NB4 (cell line): ENCODE measurements at places on chromosomes 12 and 14.
A peak's percentile ranks its signal among the peaks of the same experiment; 100 is the strongest.

- DNase-seq, result peak; percentile 25
These were observed 39.4 kb downstream of the HNRNPC start for GRCh38 chr14:21229821-21230220.

DNA sequence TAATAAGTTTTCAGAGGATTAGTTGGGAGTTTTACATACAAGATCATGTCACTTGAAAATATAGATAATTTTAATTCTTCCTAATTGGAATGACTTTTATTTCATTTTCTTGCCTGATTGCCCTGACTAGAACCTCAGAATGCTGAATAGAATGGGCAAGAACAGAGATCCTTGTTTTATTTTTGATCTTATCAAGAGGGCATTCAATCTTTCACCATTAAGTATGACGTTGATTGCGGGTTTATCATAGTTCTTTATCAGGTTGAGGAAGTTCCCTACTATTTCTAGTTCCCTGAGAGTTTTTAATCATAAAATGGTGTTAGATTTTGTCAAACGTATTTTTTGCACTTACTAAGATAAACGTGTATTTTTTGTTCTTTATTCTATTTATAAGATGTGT is 124.3 kb downstream of the DICER1 start:
- no peak for DNase-seq

DNA sequence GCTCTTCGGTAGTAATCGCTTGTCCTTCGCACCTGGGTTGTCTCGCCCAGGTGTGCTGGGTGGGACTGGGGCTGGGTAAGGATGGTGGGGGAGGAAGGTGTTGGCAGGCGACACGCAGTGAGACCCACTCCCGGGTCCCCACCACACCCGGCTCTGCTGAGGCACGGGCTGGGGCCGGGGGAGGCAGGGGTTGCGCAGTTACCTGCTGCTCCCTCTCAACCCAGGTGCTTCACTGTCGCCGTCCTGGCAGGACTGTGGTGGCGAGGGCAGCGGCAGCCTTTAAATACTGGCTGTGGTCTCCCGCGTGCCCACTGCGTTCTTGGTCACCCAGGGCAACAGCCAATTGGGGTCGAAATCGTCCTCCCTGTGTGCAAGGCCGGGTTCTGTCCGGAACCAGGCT is at the start of gene CCER1:
CCER1 (minus strand) TSS at position 256 of the 400 bp plus-strand sequence. CDS start 434 bp downstream, outside the sequence.
- no peak for DNase-seq

GRCh38 chr14:61452452-61452851 is 131.1 kb downstream of the PRKCH start:
- DNase-seq, result no peak

DNA sequence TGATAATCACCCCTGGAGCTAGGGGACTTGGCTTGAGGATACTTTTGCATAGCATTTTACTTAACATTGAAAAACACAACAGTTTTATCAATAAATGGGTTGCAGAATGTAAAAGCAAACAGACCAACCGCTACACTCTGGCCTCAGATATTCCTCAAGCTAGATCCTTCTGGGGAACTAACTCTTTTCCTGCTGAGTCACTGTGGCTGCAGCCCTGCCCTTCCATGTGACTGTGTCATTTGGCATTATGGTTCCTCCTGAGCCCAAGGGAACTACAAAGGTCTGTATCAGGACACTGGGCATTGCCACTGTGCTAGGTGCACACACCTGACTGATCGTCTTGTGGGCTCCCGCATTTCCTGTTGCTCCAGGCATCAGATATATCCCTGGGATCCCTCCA is 56.6 kb downstream of the TTC9 start:
- DNase-seq, result peak; percentile 69

DNA sequence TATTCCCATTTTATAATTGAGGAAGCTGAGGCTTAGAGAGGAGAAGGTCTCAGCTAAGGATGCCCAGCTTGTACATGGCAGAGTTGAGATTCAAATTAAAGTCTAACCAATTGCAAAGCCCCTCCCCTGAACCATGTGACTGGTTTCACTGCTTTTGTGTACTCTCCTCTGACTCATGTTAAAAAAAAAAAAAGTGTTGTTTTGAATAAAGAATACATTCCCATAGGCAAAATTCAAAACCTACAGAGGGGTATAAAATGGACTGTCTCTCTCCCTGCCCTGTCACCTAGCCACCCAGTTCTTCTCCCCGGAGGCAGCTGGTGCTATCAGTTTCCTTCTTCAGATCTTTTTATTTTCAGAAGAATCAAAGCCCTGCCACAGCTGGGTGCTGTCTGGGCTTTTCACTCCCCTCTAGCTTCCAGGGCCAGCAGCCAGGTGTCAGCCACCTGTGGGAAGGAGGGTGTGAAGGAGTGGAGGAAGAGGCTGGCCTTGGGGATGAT is 5.4 kb downstream of the PSMD9 start:
- DNase-seq, result no peak

DNA sequence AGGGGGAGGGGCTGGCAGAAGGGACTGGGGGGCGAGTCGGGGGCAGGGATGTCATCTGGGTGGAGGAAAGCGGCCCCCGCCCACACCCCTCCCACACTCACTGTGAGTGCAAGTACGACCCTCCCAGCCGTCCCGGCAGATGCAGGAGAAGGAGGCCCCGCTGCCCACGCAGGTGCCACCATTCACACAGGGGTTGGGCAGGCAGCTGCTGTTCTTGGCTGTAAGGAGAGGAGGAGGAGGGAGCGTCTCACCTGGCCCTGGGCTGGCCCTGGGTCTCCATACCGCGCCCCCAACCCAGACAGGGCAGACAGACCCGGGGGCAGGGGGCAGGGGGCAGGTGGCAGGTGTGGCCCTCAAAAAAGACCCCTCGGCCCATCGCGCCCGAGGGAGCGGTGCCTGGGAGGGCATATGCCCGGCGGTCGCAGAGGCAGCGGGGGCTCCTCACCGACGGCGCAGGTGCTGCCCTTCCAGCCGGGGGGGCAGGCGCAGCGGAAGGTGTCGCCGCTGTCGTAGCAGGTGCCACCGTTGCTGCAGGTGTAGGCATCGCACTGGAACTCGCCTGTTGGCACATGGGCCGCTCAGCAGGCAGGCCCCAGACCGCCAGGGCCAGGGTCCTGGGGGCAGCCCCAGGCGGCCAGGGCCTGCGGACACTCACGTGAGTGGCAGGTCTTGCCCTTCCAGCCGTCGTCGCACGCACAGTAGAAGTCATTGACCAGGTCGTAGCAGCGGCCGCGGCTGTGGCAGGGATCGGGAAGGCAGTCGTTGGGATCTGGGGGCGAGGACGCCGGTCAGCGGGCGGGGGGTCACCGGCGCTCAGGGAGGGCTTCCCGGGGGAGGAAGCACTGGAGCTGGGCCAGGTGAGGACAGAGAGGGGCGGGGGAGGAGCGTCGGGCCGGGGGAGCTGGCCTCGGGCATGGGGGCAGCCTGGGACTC is 20.6 kb downstream of the JAG2 start:
- no peak for DNase-seq

DNA sequence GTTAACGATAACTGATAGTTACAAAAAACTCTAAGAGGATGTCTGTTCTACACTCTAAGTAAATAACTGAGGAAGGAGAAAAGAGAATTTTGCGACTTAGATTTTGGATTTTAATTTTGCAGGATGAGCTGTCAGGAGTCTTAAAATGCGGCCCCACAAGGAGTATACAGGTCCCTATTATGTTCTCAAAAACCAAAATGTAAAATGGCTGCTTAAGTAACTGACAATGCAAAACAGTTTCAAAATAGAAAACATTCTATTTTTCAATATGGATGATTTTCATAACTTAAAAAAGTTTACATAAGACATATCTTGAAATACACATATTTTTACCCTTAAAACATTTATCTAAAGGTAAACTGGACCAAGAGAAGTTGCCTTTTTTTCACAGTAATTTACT is 2.6 kb downstream of the CD69 start:
- DNase-seq, result no peak

GRCh38 chr12:94793191-94793595 is 142.8 kb upstream of the TMCC3 start:
- peak; percentile 69 for DNase-seq

GRCh38 chr12:49059045-49059298 is 1.6 kb downstream of the KMT2D start:
- DNase-seq, result no peak

GRCh38 chr14:73227812-73228781 is 9.2 kb upstream of the PAPLN start:
- DNase-seq, result peak; percentile 84

DNA sequence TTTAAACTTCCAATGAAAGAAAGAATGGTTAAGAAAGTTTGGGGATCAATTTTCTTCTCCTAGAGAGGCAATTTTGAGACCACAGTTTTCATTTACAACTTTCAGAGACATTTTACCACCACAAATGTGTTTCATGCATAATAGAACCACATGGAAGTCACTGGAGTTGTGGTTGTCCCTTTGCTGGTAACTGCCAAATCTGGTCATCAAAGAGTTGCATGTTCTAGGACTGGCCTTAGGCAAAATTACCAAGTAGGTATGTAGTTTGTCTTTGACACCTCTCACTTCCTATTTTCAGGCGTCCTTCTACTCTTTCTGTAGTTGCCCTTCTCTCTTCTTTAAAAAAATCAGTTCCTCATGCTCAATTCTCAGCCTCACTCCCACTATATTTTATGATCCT is 54.3 kb upstream of the TMX1 start:
- DNase-seq, result no peak

DNA sequence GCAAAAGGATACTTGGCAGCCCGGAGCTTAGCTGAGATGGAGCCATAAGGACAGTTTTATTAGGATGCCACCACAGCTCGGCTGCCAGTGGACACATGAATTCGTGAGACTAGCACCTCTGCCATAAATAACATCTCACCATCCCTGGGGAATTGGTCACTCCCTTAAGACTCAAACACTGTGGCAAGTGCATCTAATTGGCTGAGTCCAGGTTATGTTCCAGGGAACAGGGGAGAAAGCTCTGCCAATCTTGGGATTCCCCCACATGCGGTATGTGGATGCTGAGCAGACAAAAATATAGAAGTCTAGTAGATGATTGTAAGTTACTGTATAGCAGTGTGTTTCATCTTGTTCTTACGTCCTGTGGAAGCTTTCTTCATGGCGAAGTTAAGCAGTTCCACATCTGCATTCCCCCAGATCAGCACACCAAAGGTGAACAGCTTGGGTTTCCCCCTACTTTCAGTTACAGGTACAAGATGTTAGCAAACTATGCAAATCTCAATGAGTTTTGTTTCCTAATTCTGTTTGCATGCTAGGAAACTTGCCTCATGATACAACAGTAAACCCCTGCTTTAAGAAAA is 131.1 kb downstream of the ETV6 start:
- peak; percentile 47 for DNase-seq

DNA sequence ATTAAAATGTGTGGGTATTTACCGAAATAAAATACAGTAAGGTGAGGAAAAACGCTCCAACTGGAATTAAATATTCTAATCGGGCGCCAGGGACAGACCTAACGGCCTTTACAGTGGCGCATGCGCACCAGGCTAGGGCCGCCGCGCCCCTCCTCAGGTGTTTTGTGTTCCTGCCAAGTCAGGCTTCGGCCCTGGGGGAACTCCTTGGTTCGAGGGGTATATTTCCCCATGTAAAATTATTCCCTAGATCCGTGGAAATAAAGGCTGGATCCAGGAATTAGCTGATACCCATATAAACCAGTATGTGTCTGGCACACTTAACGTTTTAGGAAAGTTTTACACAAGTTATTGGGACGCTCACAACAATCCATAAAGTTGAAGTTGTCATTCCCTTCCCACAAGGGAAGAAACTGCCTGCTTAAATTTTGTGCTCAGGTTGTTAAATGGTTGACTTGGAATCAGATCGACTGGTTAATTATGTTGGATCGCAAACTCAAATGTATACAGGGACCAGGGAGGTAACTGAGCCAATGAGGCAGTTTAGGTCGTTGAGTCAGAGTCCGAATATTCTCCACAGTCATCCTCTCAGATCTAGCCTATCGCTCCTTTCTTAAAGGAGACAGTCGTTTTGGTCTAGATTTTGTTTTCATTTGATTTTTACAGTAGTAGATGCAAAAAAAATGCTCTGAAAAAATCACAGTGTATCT is 621 bp upstream of the ANAPC7 start:
- DNase-seq, result peak; percentile 88

DNA sequence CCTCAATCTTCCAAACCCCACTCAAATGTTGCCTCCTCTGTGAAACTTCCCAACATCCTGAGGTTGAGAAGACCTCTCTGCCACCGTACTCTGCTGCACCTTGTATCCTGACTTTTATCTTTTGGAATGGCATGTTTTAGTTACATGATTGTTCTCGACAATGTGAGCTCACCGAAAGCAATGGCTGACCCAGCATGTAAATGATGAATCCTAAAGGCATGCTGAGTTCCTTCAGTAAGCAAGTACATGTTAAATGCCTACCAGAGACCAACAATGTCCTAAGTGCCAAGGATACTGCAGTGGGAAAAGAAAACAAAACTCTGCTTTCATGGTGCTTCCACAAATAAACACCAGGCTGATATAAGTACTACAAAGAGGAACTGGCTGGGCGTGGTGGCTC is 13.7 kb downstream of the PPP1R13B start:
- DNase-seq, result no peak

DNA sequence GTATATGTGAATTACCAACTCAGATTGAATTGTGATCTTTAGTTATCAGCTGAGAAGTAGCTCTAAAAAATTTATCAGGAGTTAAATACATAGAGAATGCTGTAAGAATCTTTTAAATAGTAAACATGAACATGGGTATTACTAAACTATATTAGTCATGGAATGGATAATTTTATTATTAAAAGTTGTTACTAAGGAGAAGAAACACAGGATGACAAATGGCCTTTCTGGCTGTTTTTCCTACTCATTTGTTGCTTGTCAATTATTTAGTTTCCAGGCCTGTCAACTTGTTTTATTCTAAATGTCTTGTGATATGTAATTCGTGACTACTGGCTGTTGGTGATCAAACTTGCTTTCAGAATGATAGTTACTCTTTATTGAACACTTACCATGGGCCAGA is 58.7 kb downstream of the KTN1 start:
- no peak for DNase-seq

DNA sequence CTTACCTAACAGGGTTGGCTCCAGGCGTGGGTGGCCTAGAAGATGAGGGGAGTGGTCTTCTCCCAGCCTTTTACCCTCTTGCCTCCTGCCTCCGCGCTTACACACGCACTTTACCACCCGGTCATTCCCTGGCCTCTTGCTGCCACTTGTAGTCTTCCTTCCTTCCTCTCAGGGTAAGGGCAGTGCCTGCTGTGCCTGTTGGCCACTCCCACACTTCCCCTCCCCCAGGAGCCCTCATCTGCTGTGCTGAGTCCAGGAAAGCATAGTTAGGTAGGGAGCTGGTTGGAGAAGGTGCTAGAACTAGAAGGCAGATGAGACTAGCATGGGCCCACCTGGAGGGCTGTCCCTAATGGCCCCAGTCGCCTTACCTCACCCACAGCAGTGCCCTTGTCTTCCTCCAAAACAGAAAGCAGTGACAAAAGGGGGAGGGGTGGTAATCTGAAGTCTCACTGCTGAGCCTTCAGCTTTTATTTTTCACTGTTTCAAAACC is 54.3 kb upstream of the SRSF5 start:
- DNase-seq, result peak; percentile 42

DNA sequence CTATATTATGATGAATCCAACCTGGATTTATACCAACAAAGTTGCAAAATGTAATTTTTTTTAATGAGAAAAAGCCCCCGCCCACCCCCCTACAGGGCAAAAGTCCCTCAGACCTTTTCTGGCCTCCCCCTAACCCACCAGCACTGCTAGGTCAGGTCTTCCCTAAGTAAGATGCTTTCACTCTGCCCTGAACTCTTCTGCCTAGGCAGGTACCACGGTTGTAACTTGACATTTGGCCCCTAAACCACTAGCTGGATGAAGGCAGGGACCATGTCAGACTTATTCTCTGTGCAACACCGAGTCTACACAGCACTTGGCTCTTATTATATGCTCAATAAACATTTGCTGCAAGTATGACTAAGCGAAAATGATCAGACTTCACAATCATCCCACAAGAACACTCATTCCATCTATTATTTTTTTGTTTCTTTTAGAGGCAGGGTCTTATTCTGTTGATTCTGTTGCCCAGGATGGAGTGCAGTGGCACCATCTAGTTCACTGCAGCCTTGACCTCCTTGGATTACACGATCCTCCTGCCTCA is 63.2 kb downstream of the SPRING1 start:
- peak; percentile 50 for DNase-seq
